Fibroblast of skin of left biceps (primary cell): ENCODE measurements at places on chromosomes 2 and 18.

- no peak for DNase-seq
Observed at GRCh38 chr2:105853354-105854088, 108.8 kb downstream of the NCK2 start.

GRCh38 chr18:40006634-40007033 is 1948.4 kb upstream of the PIK3C3 start:
- DNase-seq = no peak

DNA sequence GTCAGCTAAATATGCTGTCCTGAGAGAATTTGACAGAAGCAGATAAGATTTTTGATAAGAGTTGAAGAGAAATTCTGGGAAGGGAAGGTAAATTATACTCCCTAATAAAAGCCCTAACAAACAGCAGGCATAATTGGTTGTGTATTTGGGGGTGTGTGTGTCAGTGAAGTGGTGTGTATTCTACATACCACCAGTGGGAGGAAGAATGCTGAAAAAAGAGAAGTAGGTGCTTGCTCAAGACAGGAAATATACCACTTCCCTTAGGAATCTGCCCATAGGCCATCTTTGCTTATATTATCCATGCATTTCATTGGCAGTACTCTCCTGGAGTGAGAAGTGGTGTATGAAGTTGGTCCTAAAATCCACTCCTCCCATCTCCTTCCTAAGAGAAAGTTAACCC is 76.2 kb downstream of the FMNL2 start:
- DNase-seq = no peak

DNA sequence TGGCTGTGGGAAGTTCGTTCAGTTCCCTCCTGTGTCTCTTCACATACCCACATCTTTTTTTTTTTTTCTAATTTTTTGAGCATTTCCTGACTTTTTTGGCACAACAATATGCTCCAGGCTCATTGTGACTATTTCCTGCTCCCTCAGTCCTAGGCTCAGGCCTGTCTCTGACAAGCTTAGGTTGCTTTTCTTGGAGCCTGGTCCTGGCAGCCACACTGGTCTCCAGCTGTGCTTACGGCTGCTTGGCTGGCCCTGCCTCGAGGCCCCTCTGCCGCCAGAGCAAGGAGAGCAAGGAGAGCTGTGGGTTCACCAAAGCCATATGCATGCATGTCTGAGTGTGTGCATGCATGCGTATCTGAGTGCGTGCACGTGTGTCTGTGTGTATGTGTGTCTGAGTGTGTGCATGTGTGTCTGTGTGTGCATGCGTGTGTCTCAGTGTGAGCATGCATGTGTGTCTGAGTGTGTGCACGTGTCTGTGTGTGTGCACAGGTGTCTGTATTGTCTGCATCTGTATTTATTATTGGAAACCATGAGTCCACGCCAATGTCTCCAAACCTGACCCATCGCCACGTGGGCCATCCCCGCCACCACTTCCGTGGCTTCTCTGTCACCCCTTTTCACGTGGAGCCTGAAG is 766.1 kb upstream of the SALL3 start:
- no peak for DNase-seq

DNA sequence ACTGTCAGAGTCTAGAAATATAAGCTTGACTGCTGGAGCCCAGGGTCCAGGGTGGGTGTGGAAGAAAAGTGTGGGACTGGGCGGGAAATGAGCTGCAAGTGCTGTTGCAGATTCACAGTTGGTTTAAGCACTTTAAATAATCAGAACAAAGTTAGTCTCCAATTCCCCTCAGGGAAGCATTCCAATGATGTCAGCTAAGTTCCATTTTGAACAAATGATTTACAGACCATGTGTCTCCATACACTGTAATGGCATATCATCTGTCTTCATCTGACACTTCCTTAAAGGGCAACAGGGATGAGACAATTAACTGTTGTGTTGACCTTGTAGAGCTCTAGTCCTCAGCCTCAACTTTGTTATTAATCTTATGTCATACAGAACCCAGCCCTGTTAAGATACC is 31.5 kb upstream of the REG3A start:
- no peak for DNase-seq

DNA sequence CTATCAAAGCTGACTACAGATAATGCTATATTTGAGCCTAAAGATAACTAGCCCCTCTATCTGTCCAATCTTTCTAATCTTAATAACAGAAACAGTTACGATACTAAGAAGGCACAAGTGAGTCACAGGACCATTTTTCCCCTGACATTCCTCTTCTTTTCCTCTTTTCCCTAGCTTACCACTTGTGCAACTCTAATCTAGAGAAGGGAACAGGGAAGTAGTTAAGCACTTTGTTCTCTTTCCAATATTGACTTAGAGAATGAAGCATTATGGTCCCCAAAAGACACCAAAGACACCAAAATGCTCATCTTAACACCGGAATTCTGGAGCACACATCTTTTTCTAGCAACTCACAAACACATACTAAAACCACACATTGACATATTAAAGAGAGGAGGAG is 1.8 kb downstream of the PDE11A start:
- DNase-seq = no peak

GRCh38 chr18:72965616-72966015 is 97.8 kb upstream of the NETO1 start:
- DNase-seq = no peak

DNA sequence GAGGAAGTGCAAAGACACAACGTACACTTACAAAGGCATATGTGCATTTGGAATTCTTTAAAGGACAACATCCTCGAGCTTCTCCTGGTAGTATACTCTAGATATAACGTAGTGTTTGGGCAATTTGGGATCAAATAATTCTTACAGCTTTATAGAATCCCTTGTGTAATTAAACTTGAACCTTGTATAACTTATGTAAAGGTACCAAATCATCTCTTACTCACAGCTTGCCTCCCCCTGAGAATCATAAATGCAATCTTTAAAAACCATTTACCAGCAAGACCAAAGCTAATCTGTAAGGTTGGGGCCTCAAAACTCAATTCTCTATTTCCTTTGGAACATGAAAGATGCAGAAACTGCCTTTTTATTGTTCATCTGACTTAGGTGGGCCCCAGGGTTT is 12.2 kb upstream of the TNP1 start:
- no peak for DNase-seq

DNA sequence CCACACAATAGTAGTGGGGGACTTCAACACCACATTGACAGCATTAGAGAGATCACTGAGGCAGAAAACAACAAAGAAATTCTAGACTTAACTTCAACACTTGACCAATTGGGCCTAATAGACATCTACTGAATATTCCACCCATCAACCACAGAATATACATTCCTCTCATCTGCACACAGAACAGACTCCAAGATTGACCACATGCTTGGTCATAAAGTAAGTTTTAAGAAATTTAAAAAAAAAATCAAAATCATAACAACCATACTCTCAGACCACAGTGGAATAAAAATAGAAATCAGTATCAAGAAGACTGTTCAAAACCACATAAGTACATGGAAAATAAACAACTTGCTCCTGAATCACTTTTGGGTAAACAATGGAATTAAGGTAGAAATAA is 9.0 kb upstream of the FLACC1 start:
- DNase-seq = no peak

GRCh38 chr2:140586379-140586778 is 1544.4 kb downstream of the LRP1B start:
- DNase-seq = no peak

DNA sequence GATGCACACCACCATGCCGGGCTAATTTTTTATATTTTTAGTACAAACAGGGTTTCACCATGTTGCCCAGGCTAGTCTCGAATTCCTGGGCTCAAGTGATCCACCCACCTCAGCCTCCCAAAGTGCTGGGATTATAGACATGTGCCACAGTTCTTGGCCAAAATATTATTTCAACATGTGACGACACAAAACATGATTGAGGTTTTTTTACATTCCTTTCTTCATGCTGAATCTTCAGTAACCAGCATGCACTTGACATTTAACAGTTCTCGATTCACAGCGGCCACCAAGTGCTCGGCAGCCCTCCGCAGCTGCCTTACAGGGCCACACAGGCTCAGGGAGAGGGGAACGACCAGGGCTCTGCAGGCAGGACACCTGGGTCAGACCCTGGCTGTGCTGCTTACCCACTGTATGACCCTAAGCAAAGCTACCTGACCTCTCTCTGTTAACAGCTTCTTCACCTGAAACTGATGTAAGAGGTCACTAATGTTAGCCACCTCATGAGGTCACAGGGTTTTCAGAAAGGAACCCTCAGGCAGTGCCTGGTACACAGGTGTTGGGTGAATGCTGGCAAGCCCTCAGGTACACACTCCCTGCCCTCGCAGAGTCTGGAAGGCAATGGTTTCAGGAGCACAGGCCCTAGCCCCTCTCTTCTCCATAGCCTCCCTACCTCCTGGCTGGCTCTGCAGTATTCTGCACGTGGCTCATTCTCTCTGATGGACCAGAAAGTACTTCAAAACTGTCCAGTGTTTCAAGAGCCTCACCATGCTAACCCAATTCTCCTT is 25.7 kb downstream of the TUBB6 start:
- DNase-seq = no peak

DNA sequence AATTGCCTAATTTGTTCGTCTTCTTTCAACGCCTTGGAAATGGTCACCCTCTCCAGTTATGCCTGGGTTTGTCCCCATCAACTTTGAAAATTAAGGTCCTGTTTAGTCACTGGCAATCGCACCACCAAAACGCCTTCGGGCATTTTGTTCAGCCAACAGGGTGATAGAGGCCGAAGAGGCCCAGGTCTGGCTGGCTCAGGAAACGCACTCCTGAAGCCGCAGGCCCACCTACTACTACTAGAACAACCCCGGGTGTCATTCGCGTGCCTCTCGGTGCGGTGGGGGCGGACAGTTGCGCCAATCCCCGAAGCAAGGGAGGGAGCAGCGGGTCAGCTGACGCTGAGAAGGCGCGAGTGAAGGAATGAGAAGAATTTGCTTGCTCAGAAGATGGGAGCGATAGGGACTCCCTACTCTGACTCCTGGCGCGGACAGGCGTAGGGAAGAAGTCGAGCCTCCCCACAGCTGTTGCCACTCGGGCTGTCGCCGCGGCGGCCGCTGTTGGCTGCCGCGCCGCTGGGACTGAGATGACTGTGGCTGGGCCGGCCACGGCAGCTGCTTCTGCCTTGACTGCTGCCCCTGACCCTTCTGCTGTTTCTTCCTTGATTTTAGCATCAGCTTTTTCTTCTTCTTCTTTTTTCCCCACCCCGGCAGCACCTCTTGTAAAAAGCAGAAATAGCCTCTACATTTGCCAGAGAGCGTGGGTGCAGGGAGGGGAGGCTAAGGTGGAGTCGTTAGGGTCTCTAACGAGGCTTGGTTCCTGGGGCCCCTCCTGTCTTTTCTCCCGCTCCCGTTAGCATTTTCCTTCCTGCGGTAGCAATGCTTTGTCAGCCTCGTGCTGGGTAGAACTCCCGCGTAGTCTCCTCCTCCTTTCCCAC is 387.6 kb downstream of the FIGN start:
- DNase-seq = peak; percentile 27

DNA sequence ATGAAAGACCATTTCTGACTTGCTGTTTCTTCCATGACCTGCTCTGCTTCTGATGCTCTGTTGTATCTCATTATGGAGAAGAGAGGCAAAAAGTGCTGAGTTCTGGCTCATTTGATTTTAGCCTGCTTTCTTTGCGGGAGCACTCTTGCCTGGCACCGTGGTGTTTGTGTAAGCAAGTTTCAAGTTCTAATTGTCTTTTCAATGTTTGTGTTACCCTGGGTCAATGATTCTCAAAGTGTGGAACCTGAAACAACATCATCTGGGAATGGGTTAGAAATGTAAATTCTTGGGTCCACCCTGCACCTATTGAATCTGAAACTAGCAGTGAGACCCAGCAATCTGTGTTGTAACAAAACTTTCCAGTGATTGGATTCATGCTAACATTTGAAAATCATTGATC is 85.5 kb upstream of the STON1 start:
- DNase-seq = no peak

- DNase-seq = no peak
Observed at GRCh38 chr2:43033466-43034241, 192.8 kb downstream of the ZFP36L2 start.
